ENCODE measurements at places on chromosomes 4 and X.

- no peak for DNase-seq
Measured at GRCh38 chrX:118773782-118774181, 46.4 kb downstream of the IL13RA1 start.

GRCh38 chr4:109973529-109973905, 60.8 kb downstream of the EGF start:
- no peak for DNase-seq

- DNase-seq = no peak
Measured at GRCh38 chr4:186606591-186606992, 51.2 kb upstream of the MTNR1A start.

DNA sequence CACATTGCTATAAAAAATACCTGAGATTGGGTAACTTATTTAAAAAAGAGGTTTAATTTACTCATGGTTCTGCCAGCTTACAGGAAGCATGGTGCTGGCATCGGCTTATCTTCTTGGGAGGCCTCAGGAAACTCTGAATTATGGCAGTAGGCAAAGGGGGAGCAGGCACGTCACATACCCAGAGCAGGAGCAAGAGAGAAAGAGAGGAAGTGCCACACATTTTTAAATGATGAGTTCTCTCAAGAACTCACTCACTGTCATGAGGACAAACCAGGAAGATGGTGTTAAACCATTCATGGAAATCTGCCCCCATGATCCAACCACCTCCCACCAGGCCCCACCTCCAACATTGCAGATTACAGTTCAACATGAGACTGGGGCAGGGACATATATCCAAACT, 10.0 kb upstream of the AFF1 start:
- DNase-seq = no peak

GRCh38 chr4:118939169-118939783, 50.6 kb downstream of the SYNPO2 start:
- DNase-seq = no peak

DNA sequence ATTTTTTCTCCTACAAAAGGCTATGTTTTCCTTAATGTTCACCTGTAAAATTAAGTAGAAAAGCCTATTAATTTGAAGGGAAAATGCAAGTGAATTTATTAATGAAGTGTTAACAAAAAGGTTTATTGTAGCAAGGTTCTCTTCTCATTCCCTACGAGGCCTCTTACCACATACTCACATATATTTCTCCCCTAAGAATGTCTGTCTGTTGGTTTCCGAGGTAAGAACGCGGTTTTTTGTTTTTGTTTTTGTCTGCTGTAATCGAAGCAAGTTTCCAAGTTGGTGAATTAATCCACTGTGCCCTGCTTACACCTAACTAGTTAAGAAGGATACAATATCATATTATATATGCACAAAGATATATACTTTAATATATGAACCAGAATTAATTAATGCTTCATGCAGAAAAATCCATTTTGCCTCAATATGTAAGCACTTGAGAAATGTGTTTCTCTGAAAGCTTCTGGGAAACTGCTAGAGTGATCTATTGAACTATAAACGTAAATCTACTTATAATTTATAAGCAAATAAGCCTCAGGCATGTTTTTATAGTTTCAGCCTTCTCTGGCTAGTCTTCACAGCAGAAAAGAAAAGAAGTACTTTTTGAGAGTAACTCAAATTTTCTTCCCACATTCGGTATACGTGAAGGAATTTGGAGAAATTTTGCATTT, 120.8 kb downstream of the EGF start:
- DNase-seq = no peak

- no peak for DNase-seq
Measured at GRCh38 chr4:141543706-141544105, 92.7 kb upstream of the IL15 start.

- DNase-seq = no peak
Measured at GRCh38 chr4:148067301-148067916, 335.5 kb downstream of the ARHGAP10 start.

DNA sequence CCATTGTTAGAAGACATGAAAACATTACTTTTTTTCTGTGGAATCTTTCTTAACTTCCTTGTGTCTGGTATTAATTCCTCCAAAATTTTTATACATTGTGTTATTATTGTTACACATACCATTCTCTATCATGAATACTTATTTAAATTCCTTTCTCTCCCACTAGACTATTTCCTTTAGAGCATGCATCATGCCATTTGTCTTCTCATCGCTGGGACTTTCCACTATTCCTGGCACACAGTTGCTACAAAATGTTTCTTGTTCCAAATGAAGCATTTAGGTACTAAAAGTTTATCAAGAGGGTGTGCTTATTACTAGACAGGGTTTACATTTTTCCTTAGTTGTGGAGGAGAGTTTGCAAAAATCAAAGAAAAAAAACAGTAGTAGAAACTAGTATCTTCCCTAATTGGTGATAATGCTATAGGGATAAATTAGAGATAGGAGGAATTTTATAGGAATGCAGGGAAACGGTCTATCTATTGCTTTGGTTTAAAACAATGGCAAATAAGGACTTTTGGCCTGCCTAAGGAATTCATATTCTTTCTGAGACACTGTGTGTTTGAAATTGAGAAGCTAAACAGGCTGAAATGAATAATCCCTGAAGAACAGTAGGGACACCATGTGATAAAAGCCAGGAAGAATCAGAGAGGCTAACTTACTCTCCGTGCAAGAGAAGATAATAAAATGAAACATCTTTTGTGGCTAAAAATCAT, 187.5 kb upstream of the TBC1D9 start:
- no peak for DNase-seq

- DNase-seq = no peak
Measured at GRCh38 chrX:16240231-16240905, 73.1 kb downstream of the MAGEB17 start.

GRCh38 chr4:102511830-102512605, 10.9 kb downstream of the NFKB1 start:
- DNase-seq = no peak

DNA sequence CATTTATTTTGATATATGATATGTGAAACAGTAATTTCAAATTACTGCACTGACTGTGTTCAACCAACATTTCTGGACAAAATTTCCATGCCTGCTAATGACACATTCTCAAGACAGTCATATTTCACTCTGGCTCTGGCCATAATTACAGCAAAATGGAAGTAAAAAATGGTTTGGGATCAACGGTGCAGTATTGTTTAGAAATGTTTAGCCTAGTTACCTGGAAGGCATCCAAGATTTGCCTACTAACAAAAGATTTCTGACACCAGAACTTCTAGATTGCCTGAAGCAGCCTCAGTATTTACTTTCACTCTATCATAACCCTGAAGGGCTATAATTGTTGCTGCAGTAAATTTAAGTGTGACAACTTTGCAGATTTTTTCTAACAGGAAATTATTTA, 416.3 kb downstream of the PCDH10 start:
- DNase-seq = no peak

- no peak for DNase-seq
Measured at GRCh38 chrX:48579259-48579658, 5.0 kb downstream of the RBM3 start.

DNA sequence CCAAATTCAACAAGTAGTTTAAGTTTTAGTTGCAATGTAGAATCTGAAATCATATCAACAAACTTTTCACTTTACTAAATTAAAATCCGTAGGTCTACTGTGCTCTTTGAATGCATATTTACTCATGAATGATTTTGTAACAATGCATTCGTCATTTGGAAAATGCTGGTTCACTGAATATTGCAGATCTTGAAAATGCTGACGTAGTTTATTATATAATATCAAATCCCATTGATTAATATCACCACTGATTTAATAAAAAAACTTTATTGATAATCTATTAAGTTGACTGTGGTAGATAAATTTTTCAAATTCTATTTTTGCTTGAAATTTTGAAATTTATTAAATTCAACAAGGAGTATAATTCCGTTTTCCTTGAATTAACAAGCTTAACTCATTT, 540.0 kb downstream of the GRID2 start:
- DNase-seq = no peak

DNA sequence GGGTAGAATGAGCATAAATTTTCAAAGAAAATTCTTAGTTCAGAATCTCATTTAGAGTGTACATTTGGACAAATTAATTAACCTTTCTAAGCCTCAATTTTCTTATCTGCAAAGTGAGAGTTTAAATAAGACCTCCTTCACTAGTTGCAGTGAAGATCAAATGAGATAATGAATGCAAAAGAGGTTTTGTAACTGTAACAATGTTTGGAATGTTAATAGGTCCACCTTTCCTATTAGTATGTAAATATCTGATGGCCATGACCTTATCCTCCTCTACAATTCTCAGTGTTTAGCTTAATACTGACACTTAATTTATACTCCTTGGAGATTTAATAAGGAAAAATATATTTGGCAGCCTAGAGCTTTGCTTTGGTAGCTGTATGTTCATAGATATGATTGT, 138.8 kb downstream of the GABRG1 start:
- DNase-seq = no peak
